ENCODE measurements at places on chromosomes 7 and 10.

DNA sequence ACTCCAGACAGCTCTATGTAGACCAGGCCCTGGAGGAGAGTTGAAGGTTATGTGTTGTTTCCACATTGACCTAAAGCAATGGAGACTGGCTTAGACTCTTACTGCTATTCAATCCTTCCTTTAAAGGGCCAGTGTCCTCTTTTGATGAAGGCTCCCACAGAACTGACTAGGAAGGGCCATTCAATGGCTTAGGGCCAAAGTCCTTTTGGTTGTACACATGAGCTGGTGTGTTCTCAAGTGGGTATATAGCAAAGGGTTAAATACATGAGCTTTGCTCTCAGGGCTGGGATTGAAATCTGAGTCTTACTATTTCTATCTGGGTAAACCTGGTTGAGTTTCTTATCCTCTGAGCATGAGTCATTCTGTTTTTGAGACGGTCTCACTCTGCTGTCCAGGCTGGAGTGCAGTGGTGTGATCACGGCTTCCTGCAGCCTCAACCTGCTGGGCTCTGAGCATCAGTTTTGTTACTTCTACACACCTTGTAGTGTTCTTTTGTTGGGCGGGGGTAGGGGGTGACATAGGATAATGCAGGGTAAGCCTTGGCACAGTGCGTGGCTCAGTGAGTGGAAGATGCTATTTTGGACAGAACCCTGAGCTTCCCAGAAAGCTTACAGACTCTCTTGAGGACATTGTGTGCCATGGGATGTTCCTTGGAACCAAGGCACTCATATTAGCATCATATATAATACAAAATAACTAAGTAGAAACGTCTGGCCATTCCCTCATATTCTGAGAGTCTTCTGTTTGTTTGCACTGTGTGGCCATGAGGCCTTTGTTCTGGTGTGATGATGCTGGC is 90.1 kb downstream of the ABCC2 start:
- no peak for DNase-seq

DNA sequence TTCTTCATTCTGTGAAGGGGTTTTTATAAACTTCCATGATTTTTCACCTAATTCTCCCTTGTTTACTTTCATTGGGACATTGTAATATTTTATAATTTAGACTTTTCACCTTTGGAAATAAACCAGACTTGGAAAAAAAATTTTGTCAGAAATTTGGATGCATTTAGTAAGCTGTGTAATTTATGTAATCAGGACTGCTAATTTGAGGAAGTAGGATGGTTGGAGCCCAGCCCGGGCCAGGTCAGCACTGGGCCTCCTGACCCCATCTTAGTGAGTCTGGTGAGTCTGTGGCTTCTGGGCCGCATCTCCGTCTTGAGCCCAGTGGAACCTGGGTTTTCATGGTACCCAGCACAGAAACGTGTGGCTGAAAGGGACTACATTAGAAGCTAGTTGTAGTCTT is 27.6 kb upstream of the ZNF32 start:
- DNase-seq = no peak

DNA sequence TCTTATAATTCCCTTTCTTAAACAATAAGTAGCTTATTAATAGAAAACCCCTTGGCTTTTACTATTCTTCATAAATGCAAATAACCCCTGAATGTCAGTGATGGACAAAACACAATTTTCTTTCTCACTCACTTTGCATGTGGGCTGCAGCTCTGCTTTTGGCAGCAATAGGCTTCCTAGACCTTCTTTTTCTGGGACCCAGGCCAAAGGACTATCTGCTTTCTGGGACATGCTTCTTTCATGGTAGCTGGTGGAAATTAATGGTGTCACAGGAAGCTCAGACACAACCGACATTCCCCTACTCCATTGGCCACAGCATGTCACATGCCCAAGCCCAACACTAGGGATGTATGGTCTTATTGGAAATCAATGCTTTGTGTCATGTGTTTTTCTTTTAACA is 134.3 kb upstream of the MDFIC start:
- no peak for DNase-seq

GRCh38 chr7:131265227-131265626 is 62.4 kb upstream of the MKLN1 start:
- no peak for DNase-seq

GRCh38 chr10:60394446-60394845 is 4.8 kb upstream of the ANK3 start:
- peak; percentile 28 for DNase-seq

DNA sequence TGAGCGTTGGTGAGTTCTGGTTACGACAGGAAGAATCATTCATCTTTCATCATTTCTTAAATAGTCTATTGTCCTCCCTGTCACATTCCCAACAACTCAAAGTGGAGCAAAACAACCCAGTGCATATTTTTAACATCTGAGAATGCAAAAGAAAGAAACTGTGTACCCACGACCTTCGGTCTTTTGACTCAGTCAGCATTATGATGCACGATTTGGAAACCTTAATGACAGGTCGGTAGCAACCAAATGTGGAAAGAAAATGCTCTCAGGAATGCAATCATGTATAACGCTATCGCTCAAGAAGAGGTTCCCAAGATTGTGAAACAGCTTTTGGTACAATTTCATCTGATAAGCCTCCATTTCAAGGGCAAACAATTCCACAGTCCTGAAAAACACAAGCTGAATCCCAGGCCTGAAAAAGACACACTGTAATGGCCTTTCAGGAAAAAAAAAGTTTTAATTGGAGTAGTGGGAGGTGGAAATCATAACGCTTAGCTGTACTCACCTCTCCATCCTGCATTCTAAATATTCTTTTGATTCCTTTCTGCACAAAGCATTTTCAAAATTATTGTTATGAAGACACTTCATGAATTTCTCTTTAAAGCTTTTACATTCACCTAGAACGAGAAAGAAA is 2.6 kb downstream of the COX19 start:
- DNase-seq = no peak

DNA sequence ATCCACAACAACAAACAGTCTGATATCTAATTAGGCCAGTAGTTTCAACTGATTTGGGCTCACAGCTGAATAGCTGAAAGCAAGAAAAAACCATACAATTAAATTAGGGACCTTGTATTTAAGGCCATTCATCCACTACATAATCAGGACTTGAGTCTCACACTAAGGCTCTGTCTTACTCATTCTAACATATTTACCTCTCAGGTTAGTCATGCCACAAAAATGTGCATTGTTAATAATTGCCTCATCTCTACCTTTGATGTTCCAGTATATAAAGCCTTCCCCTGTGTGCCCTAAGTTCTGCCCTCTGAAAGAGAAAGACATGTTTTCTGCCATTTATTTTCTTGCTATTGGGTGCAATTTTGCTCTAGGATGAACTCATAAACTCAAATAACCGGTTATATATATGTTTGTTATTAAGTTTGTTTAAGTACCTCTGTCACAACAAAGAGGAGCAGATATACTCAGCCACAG is 5.3 kb upstream of the C1GALT1 start:
- DNase-seq = no peak

DNA sequence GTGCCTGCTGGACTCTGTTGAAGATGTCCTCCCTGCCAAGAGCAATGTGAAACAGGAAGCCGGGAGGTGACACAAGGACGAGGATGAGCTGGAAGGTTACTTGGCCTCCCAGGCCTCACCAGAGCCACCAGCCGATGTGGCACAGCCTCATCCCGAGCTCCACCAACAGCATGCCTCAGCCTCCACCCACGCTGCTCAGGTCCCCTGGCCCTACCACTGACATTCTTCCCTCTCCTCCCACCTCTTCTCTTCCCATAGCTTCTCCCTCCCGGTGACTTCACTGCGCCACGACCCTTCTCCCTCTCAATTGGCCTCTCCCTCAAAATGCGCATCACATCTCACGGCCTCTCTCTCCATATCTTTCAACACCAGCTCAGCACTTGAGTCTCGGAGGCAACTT is 249.9 kb downstream of the SKAP2 start:
- no peak for DNase-seq

Data from activated CD4-positive, alpha-beta T cell treated with anti-CD3 and anti-CD28 coated beads for 48 hours (primary cell).